Calu3 (cell line): ENCODE measurements at places on chromosomes 5 and 9. TPM values are rescaled to one million over a fixed set of nuclear protein-coding genes. Genes with fewer than 3 reads are reported as not detected.

Gene FBXW5
- 49.9 and 50.8 TPM in 2 replicates for total RNA-seq

Gene DDX4
- not detected in 2 replicates for total RNA-seq

Gene GPX3
- total RNA-seq: not detected in 2 replicates

Gene C5orf63
- 11.0 and 13.2 TPM in 2 replicates for total RNA-seq

Gene FLT4
- total RNA-seq: not detected in 2 replicates

Gene VCAN
- 25.4 and 31.4 TPM in 2 replicates for total RNA-seq

Gene PSD2
- total RNA-seq: not detected in 2 replicates

Gene ANKRD31
- 1.5 and 1.7 TPM in 2 replicates for total RNA-seq
